ENCODE measurements at places on chromosomes 2 and 18.

GRCh38 chr18:26051843-26052242 is 38.6 kb downstream of the SS18 start:
- DNase-seq = no peak

GRCh38 chr2:129829588-129829987 is 149.9 kb upstream of the RAB6C start:
- no peak for DNase-seq

- DNase-seq = no peak
Observed at GRCh38 chr2:80517316-80517715, 212.8 kb upstream of the LRRTM1 start.

DNA sequence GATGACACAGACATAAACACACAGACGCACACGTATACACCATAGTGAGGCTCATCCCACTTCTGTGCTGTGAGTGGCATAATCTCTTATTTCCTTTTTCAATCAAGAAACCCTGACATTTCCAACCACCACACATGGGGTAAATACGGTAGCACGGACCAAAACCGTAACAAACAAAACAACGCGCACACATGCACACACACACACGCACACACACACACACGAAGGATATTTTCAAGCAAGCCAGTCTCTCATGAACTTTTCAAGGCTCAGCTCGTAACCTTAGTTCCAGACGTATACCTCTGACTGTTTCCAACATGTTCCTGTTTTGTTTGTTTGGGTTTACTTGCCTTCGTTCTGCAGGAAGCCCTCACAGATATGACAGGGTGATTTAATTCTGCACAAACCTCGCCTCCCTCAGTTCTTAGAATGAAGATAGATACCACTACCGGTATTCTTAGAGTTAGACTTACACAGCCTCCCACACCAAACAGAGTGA is 119.8 kb downstream of the BCL2 start:
- no peak for DNase-seq

DNA sequence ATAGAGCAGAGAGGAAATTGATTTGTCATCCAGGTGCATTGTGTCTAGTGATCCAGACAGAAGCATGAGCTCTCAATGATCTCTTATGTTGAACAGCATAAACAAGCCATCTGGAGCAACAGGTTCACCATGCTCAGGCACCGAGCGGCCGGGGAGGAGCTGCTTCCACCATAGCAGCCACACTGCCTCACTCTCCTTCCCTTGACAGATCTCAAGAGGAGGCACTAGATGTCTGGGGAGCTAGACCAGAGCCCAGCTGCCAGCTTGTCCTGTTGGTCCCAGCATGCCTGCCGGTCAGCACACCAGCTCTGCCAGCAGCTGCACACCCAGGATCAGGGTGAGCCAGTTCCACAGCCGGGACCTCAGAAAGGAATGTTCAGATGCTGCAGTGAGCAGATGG is 17.5 kb upstream of the LONRF2 start:
- DNase-seq = no peak

GRCh38 chr2:56288838-56289580 is 105.2 kb downstream of the CCDC85A start:
- no peak for DNase-seq

DNA sequence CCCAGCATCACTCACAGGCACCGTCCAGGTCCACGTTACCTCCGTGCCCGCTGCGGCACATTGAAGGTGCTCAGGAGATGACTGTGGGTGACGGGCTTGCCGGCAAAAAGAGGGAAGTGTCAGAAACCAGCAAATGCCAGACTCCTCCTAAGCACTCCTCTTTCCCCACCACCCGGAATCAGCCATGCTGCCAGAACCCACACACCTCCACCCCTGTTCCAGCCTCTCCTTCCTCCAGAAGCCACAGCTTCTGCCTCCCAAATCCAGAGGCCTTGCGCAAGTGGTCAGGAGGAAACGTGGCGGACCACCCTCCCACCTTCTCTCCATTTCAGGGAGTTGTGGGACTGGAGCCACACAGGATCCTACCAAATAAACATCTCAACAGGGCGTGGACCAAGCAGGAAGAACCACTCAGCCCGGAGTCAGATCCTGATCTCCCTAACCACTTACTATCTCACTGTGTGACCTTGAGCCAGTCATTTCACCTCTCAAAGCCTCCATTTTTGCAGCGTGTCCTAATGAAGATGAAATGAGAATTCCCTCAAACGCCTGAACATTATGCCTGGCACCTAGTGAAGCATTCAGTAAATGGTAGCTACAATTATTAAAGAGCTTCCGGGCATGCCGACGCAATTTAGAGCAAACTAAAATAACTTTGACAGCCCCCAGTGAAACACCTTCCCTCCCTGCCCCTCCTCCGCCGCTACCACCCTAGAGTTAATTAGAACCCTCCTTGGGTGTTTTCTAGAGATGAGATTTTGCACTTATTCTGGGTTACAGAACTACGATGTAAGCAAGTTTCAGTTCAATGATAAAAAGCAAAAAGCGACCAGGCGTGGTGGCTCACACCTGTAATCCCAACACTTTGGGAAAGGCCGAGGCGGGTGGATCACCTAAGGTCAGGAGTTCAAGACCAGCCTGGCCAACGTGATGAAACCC is 32.9 kb downstream of the SMAD7 start:
- no peak for DNase-seq

DNA sequence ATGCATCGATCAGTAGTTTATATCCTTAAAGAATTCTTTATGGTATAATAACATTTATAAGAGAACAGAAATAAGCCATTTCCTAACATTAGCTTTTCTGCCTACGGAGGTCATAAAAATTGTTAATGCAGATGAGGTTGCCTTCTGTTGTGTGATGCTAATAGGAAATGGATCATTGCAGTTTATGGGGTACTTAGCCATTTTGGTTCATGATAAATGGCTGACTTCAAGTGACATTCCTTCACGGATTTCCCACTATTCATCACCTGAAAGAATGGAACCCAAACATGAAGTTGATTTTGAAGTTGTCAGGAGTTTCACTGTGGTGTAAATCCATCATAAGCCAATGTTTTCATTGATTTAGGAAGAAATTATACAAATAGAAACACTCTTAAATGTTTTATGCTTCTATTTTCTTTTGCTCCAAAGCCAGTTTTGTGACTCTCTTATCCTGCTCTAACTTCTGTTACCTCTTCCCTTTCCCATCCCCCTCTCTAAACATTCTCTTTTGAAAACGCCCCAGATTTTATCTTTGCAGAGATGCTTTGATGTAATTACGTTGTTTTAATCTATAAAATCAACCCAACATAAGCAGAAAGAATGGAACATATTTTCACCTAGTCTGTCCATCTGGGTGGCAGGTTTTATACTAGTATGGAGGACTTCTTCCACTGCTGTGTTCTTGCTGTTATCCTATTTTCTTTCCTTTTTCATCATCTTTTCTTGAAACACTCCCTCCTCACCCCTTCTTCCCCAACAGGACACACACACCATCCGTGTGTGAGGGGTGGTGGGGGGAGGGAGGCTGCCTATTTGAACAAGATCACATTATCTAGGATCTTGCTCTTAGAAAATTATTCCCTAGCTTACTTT is 58.2 kb downstream of the GREB1L start:
- no peak for DNase-seq

- no peak for DNase-seq
Observed at GRCh38 chr18:48825101-48825745, 125.5 kb downstream of the SMAD7 start.

DNA sequence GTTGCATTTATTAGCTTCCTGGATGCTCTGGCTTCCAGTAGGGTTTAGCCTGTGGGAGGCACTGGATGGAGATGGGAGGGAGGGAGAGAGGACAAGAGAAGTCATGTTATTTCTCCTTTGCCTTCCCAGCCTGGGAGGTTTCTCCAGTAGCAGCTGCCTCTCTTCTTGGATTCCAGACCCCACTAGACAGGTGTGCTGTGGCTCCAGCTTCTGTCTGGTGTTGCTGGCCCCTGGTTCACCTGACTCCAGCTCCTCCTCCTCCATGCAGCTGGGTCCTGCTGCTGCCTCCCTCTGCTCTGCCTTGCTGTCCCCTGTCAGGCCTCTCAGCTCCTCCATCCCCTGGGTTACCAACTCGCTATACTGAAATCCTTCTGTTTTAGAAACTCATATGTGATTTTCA is 188.9 kb upstream of the TNP1 start:
- no peak for DNase-seq

DNA sequence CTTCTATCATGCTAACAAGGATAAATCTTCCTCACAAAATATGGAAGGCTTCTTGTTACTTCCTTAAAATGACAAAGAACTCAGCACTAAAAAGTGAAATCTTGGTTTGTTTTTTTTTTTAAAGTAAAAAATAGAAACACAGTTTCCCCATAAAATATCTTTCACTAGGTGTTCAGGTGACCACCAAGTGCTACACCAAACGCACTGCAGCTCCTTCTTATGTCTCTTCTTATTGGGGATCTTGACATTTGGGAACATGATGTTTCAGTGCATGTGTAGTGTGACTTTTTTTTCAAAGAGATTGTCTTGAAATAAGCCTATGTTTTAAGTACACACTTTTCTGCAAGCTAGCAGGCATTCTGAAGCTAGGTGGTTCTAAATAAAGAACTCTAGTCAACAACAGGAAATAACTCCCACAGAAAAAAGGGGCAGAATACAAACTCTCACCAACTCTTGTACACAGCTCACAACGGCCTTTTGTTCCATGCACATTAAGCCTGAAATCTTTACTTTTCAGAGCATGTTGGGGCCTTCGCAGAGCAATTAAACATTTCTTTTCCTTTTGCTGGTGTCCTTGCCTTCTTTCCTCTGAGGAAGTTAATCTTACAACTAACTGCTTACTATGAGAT is 13.2 kb upstream of the SERTAD2 start:
- no peak for DNase-seq

- DNase-seq = no peak
Observed at GRCh38 chr18:1292167-1292566, 387.5 kb downstream of the ADCYAP1 start.

DNA sequence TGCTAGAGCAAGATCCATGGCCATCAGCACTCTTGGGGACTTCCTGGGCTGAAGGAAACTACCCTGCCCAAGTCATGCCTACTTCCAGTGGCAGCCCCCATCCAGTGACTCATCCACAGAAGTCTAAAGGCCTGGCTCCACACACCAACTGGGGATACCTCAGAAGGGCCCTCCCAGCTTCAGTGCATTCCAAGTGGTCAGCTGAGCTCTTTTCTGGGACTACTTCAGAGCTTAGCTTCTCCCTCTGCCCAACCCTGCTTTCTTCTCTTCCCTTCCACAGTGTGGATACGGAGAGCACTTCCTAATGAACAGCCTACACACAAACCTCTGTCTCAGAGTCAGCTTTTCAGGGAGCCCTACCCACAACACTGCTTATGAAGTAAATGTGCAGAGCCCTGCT is 66.5 kb downstream of the CLHC1 start:
- no peak for DNase-seq

- DNase-seq = no peak
Observed at GRCh38 chr2:211126256-211126655, 569.9 kb downstream of the CPS1 start.

DNA sequence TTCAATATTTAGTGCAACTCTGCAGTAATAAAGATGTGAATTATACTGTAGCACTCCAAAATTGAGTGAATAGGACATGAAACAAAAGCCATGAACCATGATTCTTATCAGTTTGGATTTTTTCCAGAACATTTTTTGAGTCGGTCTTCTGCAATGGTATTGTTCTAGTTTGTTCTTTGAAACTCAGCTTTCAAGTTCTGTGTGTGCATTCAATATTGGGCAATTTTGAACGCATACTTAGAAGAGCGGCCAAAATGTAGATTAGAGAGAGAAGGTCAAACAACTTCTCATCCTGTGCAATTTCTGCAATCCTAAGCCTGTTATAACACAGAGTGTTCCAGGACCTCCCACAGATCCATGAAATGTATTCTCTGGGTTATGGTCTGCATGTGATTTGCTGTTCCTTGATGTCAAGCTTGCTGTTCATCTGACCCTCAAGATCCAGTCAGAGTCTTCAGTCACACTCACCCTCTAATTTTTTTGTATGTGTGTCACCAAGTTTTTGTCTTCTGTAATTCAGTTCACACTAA is 48.3 kb downstream of the TSPYL6 start:
- DNase-seq = no peak

DNA sequence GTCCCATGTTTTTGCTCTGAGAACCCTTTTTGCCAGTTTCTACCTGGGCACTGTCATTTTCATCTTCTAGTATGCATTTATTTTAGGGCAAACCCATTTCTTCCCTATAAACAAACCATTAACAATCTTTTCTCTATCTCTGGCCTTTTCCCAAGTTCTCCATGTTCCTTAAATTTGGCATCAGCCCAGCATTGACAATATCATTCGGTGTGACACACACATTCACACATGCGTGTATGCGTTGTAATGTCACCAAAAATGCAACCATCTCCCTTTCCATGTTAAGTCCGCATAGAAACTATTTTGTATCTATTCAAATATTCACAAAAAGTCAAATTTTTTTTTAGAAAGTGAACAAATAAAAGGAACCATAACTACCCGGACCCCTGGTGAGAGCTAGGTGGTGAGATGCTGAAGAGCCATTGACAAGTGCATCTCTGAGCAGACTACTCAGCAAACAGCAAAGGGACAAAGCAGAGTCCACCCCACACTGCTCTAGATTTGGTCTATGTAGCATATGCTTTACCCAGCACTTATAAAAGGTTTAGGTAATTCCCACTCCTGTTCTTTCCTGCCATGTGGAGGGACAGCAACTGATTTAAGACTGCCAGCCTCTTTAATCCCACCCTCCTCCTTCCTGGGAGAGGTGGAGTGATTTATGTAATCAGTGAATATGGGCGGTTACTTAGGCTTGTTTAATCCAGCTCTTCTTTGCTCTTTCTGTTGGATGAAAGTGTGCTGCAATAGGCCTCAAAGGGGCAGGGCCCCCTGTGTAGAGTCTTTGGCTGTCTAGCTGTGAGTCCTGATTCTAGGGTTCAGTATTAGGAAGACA is 124.1 kb downstream of the METTL8 start:
- no peak for DNase-seq
